ENCODE measurements at places on chromosomes 13 and 19.

DNA sequence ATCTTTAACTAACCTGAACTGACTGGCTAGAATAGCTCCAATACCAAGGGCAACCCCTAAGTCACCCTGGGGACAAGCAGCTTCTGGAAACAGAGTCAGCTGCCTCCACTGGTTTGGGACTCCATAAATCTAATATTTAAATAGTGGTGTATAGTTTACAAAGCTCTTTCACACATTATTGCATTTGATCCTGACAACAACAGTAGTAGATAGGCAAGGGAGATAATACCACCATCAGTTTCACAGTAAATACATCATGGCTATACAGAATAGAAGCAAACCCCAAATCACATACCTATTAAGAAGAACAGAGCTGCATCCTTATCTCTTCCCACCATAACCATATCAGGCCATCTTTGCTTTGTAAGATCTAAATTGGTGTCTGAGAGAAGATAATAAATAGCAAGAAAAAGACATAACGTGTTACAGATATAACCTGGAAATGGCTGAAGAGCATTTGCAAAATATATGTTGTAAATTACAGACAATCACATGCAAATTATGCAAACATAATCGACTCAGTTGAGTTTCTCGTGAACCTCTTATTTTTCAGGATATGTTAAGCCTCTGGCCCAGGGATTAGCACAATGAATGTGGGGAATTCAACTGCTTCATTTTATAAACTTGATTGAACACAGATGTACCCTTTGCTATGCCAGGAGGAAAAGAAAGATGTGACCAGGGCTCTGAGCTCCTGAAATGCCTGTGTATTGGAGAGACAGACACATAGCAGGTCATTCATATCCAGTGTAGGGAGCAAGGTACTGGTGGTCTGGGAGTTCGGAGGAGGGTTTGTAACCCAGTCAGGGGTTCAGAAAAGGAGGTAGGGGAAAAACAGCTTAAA, 142.5 kb downstream of the SLC7A1 start:
- no peak for DNase-seq

GRCh38 chr19:970695-971094, 13.4 kb upstream of the WDR18 start:
- no peak for DNase-seq

DNA sequence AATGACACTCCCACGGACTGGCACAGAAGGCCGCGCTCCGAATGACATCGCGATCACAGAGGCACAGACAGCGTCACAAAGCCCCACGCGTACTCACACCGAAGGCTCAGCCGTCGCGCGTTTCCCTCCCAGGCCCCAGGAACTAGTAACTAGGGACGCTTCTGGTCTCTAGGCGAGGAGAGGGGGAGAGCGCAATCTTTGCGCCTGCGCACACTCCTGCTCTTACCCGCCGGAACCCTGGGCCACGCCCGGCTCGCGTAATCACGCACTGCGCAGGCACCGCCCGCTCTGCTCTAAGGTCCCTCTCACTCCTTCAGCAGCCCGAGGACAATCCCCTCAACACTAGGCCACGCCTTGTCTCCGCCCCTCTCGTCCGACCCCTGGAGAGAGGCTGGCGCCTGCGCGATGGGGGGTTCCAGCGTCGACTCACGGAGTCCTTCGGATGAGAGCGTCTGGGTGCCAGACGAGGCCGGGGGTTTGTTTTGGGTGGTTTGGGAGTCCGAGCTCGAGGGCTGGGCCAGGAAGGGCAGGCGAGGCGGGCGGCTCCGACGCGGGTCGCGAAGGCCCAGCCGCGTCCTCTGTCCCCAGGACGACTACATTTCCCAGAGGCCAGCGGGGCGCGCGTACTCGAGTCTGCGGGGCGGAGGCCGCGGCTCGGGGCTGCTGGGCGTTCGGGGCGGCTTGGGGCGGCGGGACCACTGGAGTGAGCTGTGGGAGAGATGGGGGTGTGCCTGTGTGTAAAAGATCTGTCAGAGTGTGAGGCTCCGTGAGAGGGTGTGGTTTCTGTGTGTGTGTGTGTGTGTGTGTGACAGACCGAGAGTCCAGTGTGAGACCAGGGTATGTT, at the start of gene ZNF471:
Gene ZNF471, plus strand, starts transcription at position 410 of the 844 bp plus-strand sequence. CDS start 3,717 bp downstream, outside the sequence.
- peak; percentile 80 for DNase-seq

DNA sequence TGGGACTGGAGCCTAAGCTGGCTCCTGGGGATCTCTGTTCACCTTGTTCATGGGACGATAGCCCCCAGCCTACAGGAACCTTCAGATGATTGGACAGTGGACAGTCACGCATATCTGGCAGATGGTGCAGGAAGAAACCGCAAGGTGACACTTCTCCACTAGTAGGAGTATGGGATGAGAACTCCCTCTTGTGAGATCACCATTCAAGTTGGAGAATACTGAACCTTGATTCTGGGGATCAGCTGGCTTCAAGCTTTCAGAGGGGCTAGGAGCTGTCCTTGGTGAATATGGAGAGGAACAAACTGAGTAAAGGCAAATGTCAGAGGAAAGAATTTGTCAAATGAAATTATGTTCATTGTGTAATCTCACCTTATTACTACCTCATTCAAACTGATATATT, 204.5 kb downstream of the PDS5B start:
- DNase-seq: no peak

DNA sequence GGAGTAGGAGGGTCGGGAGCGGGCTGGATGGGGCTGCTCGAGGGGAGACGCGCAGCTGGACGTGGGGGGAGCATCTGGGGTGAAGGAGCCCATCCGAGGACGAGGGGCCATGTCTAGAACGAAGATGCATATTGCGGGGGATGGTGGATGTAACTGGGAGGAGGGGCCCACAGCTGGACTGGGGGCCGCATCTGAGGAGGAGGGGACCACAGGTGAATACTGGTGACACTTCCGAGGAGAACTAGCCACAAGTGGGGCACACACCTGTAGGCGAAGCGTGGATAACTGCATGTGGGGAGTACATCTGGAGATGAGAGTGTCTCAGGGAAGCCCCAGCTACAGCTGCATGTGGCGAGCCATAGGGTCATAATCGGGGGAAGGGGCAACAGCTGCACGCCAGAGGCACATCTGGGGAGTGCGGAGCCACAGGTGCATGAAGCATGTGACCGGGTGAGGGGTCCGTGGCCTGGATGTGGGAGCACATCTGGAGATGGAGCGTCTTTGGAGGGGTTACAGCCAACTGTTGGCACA, 402 bp downstream of the ZSWIM9 start:
- no peak for DNase-seq

GRCh38 chr13:25819856-25820530, 231.8 kb downstream of the SHISA2 start:
- DNase-seq: no peak

- DNase-seq: no peak
These were observed 6.9 kb downstream of the MTMR6 start for GRCh38 chr13:25280396-25280795.

- DNase-seq: no peak
These were observed 200.8 kb downstream of the RGCC start for GRCh38 chr13:41658057-41658661.

DNA sequence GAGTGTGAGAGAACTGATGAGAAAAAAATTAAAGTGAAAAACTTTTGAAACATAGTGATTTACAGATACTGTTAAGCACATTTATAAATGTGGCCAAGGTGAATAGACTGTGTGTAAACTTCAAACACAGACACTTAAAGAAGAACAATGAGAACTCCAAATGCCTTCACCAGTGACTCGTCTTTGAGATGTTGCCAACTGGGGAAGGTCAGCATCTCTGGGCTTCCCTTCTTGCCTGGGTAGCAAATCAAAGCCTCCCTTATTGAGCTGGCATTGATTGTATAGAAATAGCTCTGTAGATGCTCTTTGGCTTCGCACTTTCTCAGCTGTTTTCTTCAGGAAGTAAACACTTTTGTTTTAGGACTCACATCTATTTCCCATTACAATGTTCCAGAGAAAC, 177.3 kb upstream of the SGCG start:
- no peak for DNase-seq

- no peak for DNase-seq
These were observed 6.9 kb upstream of the AMER2 start for GRCh38 chr13:25179011-25179410.

DNA sequence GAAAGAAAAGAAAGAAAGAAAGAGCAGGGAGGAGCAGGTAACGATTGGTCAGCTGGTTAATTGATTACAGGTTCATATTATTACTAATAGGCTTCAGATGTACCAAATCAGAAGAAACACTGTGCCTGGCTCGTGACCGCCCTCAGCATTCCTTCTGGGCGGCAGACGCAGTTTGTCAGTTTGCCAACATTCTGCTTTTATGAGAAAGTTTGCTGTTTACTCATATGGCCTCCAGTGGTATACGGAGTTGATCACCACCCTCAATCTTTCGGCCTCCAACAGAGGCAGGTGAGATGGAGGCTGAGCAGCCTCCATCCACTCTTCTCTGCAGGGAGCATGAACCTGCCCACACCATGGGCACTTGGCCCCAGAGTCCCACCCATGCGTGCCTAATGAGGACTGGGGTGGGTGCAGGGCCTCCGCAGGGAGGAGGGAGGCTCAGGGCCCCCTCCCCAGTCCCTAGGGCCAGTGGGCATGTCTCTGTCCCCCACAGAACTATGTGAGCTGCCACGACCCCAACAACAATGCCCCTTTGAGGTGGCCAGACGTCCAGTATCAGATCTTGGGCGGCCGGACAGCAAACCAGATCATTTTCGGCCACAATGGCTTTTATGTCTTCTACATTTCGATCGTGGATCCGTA, 8.8 kb downstream of the PRR22 start:
- no peak for DNase-seq

DNA sequence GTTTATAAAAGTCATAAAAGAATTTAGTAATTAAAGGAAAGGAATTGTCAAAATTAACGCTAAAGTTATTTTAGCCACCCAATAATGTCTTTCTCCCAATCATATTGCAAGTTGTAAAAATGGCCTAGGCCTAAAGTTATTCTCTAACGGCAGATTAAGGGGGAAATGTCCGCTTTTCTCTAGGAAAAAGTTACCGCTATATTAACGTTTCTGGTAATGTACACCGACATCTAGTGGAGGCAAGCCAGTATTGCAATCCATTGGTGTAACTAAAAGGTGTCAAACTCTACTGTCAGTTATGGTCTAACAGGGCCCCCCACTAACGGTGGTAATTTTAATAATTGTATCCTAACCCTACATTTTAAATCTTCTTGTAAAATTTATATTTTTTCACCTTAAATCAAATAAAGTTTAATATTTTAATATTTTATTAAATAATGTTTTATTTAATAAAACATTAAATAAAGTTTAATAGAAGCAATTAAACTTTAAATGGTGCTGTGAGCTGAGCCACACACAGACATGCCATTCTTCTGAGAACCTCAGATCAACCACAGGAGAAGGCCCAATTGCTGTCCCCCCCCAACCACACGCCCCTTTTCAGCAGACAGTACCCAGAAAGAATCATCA, 35.9 kb upstream of the ZSCAN5A start:
- DNase-seq: no peak

DNA sequence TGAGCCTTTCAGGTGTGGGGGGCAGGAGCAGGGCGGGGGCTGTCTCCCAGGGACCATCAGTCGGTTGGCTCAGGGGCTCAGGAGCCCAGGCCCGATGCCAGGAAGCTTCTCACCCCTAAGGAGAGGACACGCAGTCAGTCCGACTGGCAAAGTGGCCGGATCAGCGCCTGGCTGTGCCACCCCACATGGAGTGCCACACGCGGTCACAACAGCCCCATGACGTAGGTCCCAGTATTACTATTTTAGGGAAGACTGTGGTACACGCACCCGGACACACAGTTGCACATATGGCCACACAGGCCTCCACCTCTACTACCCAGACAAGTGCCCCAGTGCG, 29.3 kb upstream of the GRTP1 start:
- no peak for DNase-seq

DNA sequence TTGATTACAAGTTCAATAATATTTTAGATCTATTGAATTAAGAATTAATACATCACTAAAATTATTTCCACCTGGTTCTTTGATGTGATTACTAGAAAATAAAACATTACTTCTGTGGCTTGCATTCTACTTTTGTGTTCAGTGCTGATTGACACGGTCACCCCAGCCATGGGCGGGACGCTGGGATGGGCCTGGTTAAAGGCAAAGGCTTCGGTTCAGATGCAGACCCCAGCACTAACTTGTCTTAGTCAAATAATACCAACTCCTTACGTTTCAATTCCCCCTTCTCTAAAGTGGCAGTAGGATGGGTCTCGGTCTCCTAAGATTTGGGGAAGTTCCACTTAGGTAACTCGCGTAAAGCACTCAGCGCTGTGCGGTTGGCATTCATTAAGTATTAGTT, 144.9 kb downstream of the URI1 start:
- DNase-seq: no peak

- DNase-seq: no peak
These were observed 885 bp downstream of the MLNR start for GRCh38 chr13:49220856-49221589.

DNA sequence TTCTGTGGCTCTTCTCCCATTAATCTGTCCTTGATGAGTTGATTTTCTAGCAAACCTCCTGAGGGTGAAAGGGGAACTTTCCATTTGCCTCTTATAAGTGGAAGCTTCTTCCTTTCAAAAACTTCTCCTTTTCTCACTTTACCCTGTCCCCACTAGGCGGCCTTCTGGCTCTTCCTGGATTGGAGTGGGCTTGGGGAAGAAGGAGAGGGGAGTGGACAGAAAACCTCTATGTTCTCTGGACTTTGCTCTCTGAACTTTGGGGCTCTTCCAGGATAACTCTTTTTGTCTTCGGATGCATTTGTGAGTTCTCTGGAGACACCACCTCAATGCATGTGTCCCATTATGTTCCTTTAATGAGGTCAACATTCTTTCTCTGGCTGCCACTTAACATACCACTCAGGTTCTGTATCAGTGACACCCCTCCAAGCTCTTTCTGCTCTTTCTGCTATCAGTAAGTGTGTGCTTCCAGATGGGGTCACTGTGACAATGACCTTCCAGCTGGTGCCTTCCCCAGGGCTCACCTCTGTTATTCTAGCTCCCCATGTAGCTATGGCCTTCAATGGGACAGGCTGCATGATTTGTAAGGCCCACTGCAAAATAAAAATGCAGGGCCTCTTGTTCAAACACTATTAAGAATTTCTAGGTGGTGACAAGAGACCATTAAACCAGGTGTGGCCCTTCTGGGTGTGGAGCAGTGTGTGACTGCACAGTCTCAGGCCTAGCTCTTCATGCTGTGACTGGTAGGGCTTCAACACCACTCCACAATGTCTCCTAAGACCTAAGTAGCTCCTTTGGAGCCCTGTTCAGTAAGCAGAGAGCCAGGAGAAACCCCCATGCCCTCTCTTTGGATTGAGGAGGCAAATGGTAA, 389.2 kb downstream of the EFNB2 start:
- DNase-seq: no peak

DNA sequence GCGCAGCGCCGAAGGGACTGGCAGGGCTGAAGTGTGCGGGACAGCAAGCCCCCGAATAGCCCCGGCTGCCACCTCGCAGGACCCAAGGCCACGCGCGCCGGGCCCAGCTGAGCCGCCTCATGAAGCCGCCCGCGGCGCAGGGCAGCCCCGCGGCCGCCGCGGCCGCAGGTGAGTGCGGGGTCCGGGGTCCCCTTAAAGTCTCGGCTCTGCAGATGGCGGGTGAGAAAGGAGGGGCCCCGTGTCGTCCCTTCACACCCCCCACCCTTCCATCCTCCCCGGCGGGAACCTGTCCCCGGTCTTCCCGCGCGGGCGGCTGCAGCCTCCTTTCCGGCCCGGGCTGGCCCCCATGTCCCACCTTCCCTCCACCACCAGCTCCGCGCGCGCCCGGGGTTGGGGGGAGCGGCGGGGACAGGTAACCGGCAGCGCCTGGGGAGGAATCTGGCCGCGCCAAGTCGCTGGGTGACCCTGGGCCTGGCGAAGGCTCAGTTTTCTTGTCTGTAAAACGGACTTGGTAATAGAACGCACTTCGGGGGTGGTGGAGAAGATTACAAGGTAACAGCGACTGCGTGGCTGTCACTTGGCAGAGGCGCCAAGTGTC, 338 bp downstream of the RGCC start:
- DNase-seq: peak; percentile 44
